Purkinje cell (primary cell): ENCODE measurements at places on chromosomes 3 and 15. TPM values are rescaled to one million over a fixed set of nuclear protein-coding genes. Genes with fewer than 3 reads are reported as not detected.

PP2D1 gene
- not detected in 2 replicates for polyA plus RNA-seq

INSYN1 gene
- 1.6 and 3.0 TPM in 2 replicates for polyA plus RNA-seq

CELSR3 gene
- polyA plus RNA-seq, result 0.59 and 1.1 TPM in 2 replicates

USP50 gene
- 17.1 and 18.8 TPM in 2 replicates for polyA plus RNA-seq

IL17RC gene
- polyA plus RNA-seq, result not detected in 2 replicates

ERICH6 gene
- polyA plus RNA-seq, result 0.79 TPM in 1 of 2 replicates, not detected in the other

TMEM158 gene
- 4.4 and 6.0 TPM in 2 replicates for polyA plus RNA-seq

CCDC39 gene
- 2.8 and 3.5 TPM in 2 replicates for polyA plus RNA-seq

FBXO45 gene
- polyA plus RNA-seq, result 11.6 and 13.2 TPM in 2 replicates

ITGA11 gene
- 0.06 and 0.42 TPM in 2 replicates for polyA plus RNA-seq

ZNF860 gene
- polyA plus RNA-seq, result not detected in 2 replicates

CYP8B1 gene
- not detected in 2 replicates for polyA plus RNA-seq

CCR3 gene
- polyA plus RNA-seq, result not detected in 2 replicates

KPNA1 gene
- polyA plus RNA-seq, result 21.5 and 26.1 TPM in 2 replicates

KNG1 gene
- polyA plus RNA-seq, result not detected in 2 replicates

CLDND1 gene
- 647 and 814 TPM in 2 replicates for polyA plus RNA-seq

EEF1AKMT4 gene
- polyA plus RNA-seq, result 2.5 and 3.6 TPM in 2 replicates

IFRD2 gene
- 2.5 and 6.0 TPM in 2 replicates for polyA plus RNA-seq
